ENCODE measurements at places on chromosomes 3 and 15.

- DNase-seq = no peak
Observed at GRCh38 chr3:195468841-195469240, 26.0 kb upstream of the ACAP2 start.

DNA sequence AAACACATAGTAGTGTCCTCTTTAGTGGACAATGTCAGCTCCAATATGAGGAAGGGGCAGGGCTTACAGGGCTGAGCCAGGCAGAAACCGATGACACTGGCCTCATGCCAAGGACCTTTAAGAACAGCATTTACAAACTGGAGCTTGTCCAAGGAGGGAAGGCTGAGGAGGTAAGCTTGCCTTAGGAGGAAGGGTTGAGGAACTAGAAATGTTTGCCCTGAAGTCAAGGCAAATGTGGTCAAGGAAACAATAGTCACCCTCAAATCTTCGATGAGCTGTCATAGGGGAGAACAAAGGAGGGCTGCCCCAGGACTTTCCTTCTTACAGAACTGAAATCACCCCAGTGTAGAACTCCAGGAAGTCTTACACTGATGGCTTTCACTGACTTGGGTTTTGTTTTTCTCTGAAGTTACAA is 136.4 kb downstream of the LIPC start:
- no peak for DNase-seq

GRCh38 chr3:2850701-2851100 is 259.5 kb downstream of the IL5RA start:
- no peak for DNase-seq

DNA sequence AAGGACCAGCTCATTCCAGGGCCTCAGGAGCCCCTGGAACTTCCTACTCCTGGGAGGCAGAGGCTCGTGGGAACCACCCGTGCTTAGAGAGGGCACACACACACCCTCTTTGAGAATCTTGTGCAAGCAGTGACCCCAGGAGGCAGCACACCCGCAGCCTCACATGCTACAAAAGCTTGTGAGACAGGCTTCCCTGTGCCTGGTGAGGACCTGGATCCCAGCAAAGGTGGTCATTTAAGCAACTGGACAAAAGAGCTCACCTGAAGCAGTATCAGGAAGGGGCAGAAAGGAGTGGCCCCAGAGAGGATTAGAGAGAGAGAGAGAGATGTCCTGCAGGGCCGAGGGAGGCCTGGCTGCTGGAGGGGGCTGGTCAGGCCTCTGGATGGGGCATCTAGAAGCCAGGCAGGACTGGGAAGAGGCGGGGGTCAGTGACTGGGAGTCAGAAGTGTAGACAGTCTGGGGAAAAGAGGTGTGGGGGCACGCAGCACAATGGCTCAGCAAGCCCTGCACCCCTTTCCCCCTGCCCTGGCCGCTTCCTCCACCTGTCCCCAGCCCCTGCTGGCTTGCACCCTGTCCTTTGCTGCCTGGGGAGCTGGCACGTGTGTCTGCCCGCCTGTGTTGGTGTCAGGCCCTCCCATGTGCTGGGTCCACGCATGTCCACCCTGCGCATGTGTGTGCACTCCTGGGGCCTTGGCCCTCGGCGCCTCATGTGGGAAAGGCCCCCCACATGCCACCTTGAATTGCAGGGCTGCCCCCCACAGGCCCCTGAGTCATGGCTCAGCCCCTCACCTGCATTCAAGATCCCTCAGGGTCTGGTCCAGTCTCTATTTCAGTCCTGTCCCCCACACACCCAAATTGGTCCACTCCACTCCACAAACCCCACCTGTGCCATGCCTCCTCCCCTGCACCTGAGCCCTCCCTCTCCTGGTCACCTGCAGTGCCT is 36.9 kb downstream of the TSPAN3 start:
- no peak for DNase-seq

- peak; percentile 34 for DNase-seq
Observed at GRCh38 chr3:173410849-173411248, 13.3 kb downstream of the NLGN1 start.

DNA sequence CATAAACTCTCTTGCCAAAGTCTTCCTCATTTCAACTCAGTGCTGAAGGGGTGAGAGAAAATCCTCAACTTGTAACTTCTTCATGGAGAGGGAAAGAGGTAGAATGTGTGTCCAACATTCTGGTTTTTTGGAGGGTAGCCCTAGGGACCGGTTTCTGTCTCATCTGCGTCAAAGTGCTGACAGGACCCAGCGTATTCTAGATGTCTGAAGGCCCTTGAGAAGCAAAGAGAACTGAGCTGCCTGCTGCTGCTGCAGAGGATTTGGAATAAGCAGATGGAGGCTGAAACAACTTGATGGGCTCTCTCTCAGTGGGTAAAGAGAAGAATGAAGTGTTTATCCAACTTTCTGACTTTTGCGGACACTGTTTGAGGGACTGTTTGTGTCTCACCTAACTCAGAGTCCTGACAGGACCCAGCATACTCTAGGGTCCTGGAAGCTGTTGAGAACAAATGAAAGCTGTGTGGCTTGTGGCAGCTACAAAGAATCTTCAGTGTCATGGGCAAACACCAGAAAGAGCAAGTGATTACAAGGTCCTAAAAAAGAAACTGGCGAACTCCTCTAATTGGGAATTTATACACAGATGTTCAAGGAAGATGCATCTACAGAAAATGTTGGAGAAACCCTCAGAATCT is 174.4 kb downstream of the SI start:
- no peak for DNase-seq
